ENCODE measurements at places on chromosomes 4 and X. TPM values are rescaled to one million over a fixed set of nuclear protein-coding genes. Genes with fewer than 3 reads are reported as not detected.

GRCh38 chr4:54658252-54659093 is 716 bp downstream of the KIT start:
- peak overlapping the region; percentile 35 for H3K4me3 ChIP-seq
- peak; percentile 35 for DNase-seq
- no peaks in the 10 kb centered on the region for H3K27me3 ChIP-seq
- no peaks in the 10 kb centered on the region for H3K36me3 ChIP-seq
- H3K27ac ChIP-seq: no peak overlapping the region

GRCh38 chrX:4971646-4972045 is 1257.0 kb downstream of the NLGN4X start:
- H3K4me1 ChIP-seq: no peaks in the 10 kb centered on the region
- H3K27ac ChIP-seq: no peak overlapping the region
- no peak for DNase-seq
- H3K36me3 ChIP-seq: no peaks in the 10 kb centered on the region

Gene SEC24B
- 33.8 TPM for total RNA-seq

DNA sequence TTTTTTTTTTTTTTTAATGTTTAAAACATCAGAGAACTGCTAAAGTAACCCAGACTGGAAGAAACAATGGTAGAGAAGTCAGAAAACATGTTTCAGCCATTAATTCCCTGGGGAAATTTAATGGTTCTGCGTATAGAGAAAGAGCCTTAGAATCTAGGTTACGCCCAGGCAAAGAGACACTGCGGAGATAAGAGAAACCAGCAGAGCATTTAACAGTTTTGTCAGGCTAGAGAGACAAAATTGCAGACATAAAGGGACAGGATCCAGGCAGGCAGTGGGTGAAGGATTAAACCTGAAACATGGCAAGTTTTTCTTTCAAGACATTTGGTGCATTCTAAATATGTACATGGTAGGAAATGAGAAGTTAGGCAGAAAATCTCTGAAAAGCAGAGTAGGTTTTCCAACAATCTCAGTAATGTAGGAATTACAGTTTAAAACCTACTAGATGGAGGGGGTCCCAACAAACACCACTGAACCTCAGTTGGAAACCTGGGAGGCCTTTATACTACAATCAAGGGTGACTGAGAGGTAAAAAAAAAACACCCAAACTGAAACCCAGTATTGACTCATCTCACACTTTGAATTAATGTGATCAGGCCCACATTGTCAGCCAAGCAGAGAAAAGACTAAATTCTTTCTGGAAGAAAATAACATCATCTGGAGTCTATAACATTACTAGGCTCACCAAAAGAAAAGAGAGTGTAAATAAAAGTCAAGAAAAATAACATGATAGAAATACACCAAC is 254.2 kb upstream of the NWD2 start:
- H3K4me1 ChIP-seq: no peaks in the 10 kb centered on the region
- no peak overlapping the region for H3K27ac ChIP-seq
- no peak overlapping the region for H3K4me3 ChIP-seq
- no peak for DNase-seq
- no peaks in the 10 kb centered on the region for H3K27me3 ChIP-seq

DNA sequence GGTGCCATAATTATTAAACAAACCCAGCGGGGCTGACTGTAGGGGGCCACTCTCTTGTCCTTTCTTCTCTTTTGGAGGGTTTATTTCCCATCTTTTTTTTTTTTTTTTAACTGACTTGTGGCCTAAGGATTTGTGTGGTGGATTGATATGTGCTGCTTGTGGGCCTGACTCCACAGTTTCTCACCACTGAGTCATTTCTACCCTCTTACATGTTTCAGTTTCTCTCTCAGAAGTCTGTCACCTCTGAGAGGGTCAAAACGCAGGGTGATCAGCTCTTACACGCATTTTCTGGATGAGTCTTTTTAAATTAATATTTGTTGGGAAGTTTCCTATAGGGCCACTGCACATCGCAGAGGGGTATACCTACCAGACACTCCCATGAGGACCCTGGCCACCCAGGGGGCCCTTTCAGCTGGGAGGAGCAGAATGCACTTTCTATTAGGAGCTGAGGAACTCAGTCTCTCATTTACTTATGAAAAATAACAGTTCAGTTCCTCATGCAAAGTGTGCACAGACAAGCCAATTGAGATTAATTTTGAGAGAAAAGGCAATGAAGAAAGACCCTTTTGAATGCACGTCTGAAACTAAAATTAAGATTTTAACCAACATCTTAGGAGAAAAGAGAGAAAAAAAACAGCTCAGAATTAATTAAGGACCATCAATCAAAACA is 407.9 kb downstream of the TECRL start:
- no peak overlapping the region for H3K4me3 ChIP-seq
- no peaks in the 10 kb centered on the region for H3K27me3 ChIP-seq
- no peak for DNase-seq
- no peaks in the 10 kb centered on the region for H3K4me1 ChIP-seq
- no peak overlapping the region for H3K27ac ChIP-seq
- no peaks in the 10 kb centered on the region for H3K36me3 ChIP-seq

GRCh38 chr4:17502756-17503155 is 9.1 kb downstream of the QDPR start:
- H3K27me3 ChIP-seq: no peaks in the 10 kb centered on the region
- no peaks in the 10 kb centered on the region for H3K36me3 ChIP-seq
- DNase-seq: no peak
- H3K4me3 ChIP-seq: no peak overlapping the region
- H3K4me1 ChIP-seq: no peaks in the 10 kb centered on the region

DNA sequence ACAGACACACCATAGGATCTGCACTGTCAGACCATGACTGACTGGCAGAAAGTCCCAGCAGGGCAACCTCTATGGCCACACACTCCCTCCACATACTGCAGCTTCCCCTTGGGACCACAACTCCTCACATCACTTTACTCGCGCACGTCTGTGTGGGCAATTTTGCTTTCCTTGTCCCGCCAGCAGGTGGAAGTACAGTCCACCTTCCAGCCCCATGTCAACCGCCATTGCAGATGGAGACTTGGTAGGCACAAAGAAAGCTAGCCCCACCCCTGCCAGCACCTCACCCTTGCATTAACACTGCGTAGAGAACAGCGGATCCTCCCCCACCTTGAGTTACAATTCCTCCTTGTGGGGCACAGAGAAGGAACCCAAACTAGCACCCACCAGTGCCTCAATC is 74.4 kb upstream of the NAP1L2 start:
- no peak overlapping the region for H3K4me3 ChIP-seq
- no peak overlapping the region for H3K27ac ChIP-seq
- H3K4me1 ChIP-seq: no peaks in the 10 kb centered on the region
- H3K36me3 ChIP-seq: no peaks in the 10 kb centered on the region
- no peaks in the 10 kb centered on the region for H3K27me3 ChIP-seq

Gene USP17L19
- total RNA-seq: not detected
